ENCODE measurements at places on chromosomes 3 and 15.

- DNase-seq: no peak
Measured at GRCh38 chr3:46566040-46566641, at the start of gene LRRC2. LRRC2 (minus strand) TSS chr3:46566302; CDS start chr3:46551591, 14,711 bp downstream.

- no peak for DNase-seq
Measured at GRCh38 chr3:98003306-98003969, 31.2 kb upstream of the RIOX2 start.

DNA sequence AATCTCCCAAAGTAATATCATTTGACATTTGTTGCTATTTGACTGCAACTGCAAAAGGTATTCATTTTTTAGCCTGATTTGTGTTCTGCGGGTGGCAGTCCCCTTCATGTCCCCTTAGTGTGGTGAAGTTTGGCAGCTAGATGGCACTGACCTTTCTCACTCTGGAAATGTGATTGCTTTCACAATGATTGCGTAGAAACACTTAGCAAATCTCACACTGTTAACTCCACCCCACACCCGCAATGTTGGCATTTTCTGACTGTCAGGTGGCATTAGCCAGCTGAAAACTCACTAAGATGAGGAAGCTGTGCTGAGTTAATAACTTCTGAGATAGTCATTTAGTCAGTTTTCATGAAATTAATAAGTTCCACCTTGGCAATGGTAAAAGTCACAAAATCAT, 76.9 kb downstream of the TRIM69 start:
- DNase-seq: no peak

- DNase-seq: no peak
Measured at GRCh38 chr3:10363935-10364334, 43.0 kb upstream of the SEC13 start.

GRCh38 chr3:142237891-142238290, 12.5 kb upstream of the GK5 start:
- DNase-seq: no peak

GRCh38 chr15:74840851-74841775, 1.8 kb downstream of the ULK3 start:
- no peak for DNase-seq

GRCh38 chr3:170507063-170507462, 78.8 kb downstream of the SLC7A14 start:
- no peak for DNase-seq

GRCh38 chr3:165518346-165518745, 318.9 kb downstream of the BCHE start:
- no peak for DNase-seq

GRCh38 chr3:146128179-146128578, 32.8 kb downstream of the PLOD2 start:
- DNase-seq: no peak

DNA sequence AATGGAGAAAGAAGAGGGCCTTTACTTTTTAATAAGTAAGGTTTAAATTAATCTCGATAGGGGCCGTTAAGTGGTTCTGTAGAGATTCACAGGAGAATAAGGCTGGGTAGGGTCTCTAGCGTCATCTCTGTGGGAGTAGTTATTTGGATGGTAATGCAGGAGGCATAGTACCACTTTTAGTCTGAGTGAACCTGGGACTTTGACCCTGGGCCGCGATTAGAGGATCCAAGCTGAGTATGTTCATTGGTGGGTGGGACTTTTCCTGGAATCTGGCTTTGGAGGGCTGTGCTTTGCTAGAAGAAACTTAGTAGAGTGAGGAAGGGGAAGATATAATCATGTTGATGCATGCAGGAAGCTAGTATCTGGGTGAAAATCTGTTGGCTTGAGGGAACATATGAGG, 4.0 kb downstream of the LPP start:
- DNase-seq: no peak

DNA sequence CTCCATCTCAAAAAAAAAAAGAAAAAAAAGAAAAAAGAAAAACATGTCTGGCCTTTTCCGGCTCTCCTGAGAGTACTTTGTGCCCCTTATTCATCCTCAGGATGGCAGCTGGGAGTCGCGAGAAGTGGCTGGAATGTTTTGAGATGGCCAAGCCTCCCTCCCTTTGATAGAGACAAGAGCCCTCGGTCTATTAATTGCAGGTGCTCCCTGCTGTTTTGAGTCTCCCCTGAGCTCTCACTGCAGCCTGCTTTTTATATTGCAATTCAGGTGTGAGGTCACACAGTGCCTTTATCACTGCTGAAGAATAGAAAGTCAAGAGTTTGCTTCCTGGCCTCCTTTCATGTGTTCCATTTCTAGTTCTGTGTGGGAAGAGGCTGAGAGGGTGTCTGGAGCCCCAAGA, 10.9 kb downstream of the CA12 start:
- DNase-seq: no peak

DNA sequence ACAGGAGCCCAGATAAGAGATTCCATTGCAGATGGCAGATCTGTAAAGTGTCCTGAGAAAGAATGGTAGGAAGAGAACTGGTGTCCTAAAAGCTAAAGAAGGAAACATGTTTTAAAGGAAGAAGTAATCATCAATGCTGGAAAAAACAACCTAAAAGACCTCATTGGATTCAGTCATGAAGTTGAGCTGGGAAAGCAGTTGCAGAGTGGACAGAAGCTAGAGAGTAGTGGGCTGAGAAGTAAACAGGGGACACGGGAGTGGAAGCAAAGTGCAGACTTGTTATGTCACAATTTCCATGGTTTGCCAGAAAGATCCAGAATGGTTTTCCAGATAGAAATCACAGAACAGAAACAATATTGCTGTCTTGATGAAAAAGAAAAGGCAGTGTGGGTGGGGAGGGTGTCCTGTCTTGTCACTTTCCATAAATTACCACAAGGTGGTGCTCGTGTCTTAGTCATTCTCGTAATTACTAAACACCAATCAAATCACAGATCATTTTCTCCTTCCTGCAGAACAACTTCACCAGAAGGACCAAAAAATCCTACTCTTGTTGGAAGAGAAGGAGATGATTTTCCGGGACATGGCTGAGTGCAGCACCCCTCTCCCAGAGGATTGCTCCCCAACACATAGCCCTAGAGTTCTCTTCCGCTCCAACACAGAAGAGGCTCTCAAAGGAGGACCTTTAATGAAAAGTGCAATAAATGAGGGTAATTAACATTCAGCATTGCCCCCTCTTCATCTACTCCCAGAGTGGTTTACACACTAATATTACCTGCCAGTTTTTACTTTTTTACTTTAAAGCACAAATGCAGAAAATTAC, 64.5 kb downstream of the KLHL25 start:
- no peak for DNase-seq

DNA sequence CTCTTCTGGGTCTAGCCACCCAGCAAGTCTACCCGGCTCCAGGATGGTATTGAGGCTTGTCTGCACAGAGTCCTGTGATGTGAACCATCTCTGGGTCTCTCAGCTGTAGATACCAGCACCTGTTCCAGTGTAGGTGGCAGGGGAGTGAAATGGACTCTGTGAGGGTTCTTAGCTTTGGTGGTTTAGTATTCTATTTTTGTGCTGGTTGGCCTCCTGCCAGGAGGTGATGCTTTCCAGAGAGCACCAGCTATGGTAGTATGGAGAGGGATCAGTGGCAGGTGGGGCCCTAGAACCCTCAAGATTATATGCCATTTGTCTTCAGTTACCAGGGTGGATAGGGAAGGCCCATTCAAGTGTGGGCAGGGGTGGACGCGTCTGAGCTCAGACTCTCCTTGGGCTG, 283.4 kb upstream of the LYSMD4 start:
- no peak for DNase-seq

GRCh38 chr3:162195147-162195546, 698.5 kb downstream of the OTOL1 start:
- DNase-seq: no peak

- no peak for DNase-seq
Measured at GRCh38 chr3:150000641-150001040, 29.9 kb upstream of the PFN2 start.

DNA sequence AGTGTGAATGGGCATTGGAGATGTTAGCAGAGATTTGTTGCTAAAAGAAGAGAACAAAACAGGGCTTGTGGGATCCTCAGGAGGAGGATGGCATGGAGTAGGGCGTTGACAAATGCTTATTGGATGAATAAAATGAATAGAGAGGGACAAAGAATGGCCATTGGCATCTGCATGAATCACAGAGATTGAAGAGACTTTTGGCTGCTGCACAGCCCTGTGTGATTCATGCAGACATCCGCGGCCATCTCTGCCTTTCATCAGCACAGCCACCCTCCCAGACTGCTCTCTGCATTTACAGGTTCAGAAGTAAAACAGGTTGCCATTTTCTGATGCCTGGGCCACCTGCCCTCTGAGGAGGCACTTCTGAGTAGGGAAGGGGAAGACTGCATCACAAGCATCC, 397.9 kb downstream of the EPHB1 start:
- DNase-seq: no peak

- DNase-seq: no peak
Measured at GRCh38 chr15:62474771-62475124, 309.7 kb upstream of the C2CD4B start.
